ENCODE measurements at places on chromosomes 2 and 18. TPM values are rescaled to one million over a fixed set of nuclear protein-coding genes. Genes with fewer than 3 reads are reported as not detected.

DNA sequence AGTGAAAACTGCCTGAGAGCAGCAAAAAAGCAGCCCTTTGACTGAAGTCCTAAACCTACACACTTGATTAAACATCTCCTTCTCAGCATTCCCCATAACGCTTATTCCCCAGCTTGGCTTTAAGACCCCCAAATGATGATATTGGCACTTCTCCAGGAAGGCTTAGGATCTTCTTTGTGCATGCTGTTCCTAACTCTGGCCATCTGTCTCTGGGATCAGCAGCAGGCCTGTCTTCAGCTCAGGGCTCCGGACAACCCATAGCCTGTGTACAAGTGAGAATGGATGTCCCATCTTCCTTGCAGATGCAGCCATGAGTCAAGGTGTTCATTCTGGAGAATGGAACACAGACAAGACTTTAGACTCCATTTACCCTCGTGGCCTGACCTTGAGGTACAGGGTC, 81.6 kb upstream of the TMEM17 start:
- DNase-seq = no peak
- no peaks in the 10 kb centered on the region for H3K27me3 ChIP-seq
- no peak overlapping the region for H3K4me3 ChIP-seq

GRCh38 chr2:10721396-10722251, at the start of gene ATP6V1C2:
ATP6V1C2 (plus strand) TSS chr2:10721630; CDS start chr2:10722850, 1,220 bp downstream.
- H3K27me3 ChIP-seq = no peaks in the 10 kb centered on the region
- peak; percentile 79 for DNase-seq
- H3K27ac ChIP-seq = no peak within 1 kb of the TSS
- peak within 1 kb of the TSS; percentile 52 for H3K4me3 ChIP-seq

GRCh38 chr2:227442639-227443038, 29.3 kb upstream of the AGFG1 start:
- H3K4me3 ChIP-seq = no peak overlapping the region
- no peaks in the 10 kb centered on the region for H3K27me3 ChIP-seq
- no peaks in the 10 kb centered on the region for H3K36me3 ChIP-seq
- H3K27ac ChIP-seq = no peak overlapping the region

CSRNP3 gene
- 3.7 TPM for total RNA-seq

GRCh38 chr2:237191714-237192081, 106.0 kb downstream of the COPS8 start:
- H3K27ac ChIP-seq = no peak overlapping the region
- no peaks in the 10 kb centered on the region for H3K36me3 ChIP-seq
- no peaks in the 10 kb centered on the region for H3K27me3 ChIP-seq
- DNase-seq = no peak

DNA sequence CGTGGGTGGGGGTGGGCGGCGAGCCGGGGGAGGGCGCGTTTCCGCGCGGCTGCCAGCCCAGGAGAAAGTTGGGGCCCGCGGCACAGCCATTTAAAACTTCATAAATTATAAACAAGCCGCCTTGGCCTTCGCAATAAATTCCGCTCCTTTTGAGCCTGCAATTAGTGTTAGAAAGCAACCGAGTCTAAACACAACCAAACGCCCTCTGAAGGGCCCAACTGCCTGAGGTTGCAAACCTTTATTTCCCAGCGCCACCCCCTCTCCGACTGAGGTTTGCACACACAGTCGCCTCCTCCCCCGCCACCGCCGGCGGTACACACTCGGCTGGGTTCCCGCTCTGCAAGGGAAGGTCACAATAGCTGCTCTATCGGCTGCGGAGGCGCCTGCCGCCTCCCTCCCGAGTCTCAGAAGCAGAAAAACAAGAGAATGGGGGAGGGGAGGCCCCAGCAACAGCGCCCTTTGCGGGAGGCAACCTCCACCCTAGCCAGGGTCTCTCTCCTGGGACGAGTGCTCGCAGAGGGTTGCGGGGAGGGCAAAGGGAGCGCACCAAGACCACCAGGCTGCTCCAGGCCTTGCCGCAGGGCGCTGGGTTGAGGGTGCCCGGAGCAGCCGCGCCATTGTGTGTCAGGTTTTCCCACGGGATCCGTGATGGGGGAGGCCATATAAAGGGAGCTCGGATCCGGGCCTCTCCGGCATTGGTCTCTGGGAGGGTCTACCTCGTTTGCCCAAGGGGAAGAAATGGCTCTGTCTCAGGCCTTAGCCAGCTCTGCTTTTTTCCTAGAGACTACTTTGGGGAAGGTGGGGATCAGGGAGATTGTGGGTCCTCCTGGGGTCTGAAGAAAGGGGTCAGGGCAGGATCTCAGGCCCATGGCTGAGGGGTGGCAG, 13.4 kb upstream of the HOXD1 start:
- no peak for DNase-seq
- H3K36me3 ChIP-seq = no peaks in the 10 kb centered on the region
- no peaks in the 10 kb centered on the region for H3K4me1 ChIP-seq
- no peaks in the 10 kb centered on the region for H3K27me3 ChIP-seq
- no peak overlapping the region for H3K4me3 ChIP-seq

DNA sequence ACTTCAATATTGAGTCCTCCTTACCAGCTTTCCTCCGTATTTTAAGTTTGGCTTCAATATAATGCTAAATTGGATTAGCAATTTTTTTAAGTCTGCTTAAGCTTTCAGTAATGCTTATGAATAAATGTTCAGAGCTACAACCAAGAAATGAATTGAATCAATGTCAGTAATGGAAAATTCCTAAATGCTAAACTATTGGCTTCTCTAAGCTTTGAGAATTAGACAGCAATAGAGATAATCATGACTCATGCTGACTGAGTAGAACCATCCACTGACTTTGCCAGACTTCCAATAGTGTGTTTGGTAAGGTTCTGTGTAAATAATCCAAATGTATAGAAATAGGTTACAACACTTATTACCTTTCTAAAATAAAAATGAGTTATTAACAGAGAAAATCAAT, 8.9 kb upstream of the PDE1A start:
- no peak overlapping the region for H3K27ac ChIP-seq
- H3K36me3 ChIP-seq = no peaks in the 10 kb centered on the region
- no peak for DNase-seq
- H3K4me3 ChIP-seq = no peak overlapping the region
- H3K4me1 ChIP-seq = no peaks in the 10 kb centered on the region

DNA sequence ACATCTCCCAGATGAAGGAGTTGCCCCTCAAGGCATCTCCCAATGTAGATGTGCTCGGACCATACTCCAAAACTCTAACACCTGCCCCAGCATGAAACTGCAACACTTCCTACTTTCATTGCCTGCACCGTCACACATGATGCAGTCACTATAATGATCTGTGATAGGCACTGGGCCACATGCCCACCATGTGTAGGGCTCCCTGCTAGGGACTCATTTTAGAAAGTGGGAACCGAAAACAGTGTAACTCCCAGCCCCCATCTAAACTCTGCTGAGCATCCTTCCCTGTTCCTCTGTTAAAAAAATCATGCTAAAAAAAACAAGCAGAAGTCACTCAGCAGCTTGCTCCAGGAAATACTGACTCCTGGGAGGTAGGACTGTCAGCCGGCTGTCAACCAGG, 496.1 kb upstream of the RAB6C start:
- H3K36me3 ChIP-seq = no peaks in the 10 kb centered on the region
- DNase-seq = no peak
- H3K4me1 ChIP-seq = no peaks in the 10 kb centered on the region
- no peak overlapping the region for H3K27ac ChIP-seq

DNA sequence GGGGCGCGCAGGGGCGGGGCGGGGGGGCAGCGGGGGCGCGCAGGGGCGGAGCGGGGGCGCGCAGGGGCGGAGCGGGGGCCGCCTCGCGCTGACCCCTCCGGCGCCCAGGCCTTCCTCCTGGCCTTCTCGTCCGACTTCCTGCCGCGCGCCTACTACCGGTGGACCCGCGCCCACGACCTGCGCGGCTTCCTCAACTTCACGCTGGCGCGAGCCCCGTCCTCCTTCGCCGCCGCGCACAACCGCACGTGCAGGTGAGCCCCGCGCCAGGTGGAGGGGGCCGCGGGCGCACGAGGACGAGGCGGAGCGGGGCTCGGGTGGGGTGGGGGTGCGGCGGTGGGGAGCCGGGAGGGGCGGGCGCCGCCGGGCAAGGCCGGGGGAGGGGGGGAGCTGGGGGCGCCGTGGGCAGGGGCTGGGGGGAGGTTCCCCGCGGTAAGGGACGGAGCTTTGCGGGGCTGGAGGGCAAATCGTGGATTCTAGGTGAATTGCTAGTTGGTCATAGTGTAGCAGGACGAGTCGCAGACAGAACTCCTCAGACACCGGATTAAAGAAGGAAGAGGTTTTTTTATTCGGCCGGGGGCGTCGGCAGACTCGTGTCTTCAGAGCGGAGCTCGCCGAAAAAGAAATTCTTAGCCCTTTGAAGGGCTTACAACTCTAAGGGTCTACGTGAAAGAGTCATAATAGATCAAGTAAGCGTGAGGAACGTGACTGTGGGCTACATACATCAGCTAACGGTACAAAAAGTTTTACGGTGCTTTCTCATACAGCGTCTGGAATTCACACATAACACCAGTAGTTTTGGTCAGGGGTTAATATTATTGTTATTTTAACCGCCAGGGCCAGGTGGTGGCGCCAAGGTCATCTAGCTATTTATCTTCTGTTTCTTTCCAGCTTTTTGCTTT, 29.9 kb downstream of the ANO7 start:
- H3K27ac ChIP-seq = no peak overlapping the region
- H3K4me3 ChIP-seq = peak overlapping the region; percentile 58
- H3K4me1 ChIP-seq = no peaks in the 10 kb centered on the region

GRCh38 chr2:219969508-219969907, 342.1 kb downstream of the SLC4A3 start:
- no peaks in the 10 kb centered on the region for H3K4me1 ChIP-seq
- no peak overlapping the region for H3K27ac ChIP-seq
- H3K27me3 ChIP-seq = no peaks in the 10 kb centered on the region
- no peak for DNase-seq

NT5DC4 gene
- total RNA-seq = not detected

SDC1 gene
- total RNA-seq = 1.4 TPM

GRCh38 chr2:181421131-181421458, 36.1 kb upstream of the ITGA4 start:
- H3K4me1 ChIP-seq = no peaks in the 10 kb centered on the region

UPP2 gene
- total RNA-seq = not detected

DNA sequence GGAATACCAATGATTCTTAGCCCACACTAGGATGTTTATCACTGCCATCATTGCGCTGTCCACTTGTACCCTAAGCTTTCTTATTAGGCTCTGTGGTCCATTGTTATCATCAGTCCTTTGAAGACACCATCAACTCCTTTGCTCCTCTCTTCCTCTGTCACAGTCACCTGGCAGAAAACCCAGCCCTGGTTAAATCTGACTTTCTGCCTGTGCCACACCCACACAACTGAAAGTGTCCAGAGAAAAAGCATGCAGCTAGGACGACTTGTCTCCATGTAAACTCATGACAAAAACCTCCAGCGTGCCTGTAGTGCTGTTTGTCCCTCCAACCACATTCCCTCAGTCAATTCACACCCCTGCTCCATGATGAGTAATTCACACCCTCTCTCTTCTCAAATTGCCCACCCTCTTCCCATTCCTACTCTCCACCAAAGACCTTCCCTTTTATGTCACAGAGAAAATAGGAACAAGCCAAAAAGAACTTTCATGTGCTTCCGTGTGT, 297.4 kb upstream of the MGAT5 start:
- no peak overlapping the region for H3K4me3 ChIP-seq
- no peaks in the 10 kb centered on the region for H3K36me3 ChIP-seq
- DNase-seq = no peak
- no peaks in the 10 kb centered on the region for H3K27me3 ChIP-seq
- no peak overlapping the region for H3K27ac ChIP-seq

GRCh38 chr2:8527676-8528075, 154.2 kb upstream of the ID2 start:
- no peak for DNase-seq
- no peaks in the 10 kb centered on the region for H3K4me1 ChIP-seq
- H3K27ac ChIP-seq = no peak overlapping the region

DNA sequence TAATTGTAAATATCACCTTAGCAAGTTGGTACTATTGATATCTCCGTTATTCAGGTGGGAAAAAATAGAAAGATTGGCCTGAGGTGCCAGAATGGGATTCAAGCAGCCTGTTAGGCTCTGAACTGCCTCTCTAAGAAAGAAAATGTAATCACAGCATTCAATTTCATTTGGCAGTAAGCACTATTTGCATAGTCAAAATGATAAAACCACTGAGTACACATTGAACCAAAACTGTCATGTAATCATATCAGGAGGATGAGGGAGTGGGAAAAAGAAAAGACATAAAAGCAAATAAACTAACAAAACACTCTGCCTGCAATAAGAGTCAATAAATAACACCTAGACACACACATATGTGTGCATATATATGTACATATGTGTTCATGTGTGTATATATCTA, 103.9 kb upstream of the TACR1 start:
- no peak for DNase-seq
- no peaks in the 10 kb centered on the region for H3K27me3 ChIP-seq
- no peak overlapping the region for H3K27ac ChIP-seq

DNA sequence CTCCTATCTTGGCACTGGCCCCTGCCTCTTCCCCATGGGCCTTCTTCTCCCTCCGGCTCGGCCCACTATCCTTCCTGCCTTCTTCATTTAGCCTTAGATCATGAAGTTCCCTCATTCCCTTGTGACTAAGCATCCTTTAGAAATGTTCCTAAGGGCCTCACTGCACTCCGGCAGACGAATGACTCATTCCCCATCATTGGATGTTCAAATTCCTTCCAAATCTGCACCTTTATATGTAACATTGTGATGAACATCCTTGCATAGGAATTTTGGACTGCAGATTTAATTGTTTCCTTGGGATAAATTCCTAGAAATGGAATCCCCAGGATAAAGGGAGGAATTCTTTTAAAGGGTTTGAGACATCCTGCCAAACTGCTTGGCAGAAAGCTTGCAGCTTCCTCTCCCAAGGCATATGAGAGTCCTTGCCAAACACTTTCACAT, 19.0 kb downstream of the CRACDL start:
- no peaks in the 10 kb centered on the region for H3K4me1 ChIP-seq
- no peak overlapping the region for H3K27ac ChIP-seq
- no peak overlapping the region for H3K4me3 ChIP-seq
- no peaks in the 10 kb centered on the region for H3K27me3 ChIP-seq

DNA sequence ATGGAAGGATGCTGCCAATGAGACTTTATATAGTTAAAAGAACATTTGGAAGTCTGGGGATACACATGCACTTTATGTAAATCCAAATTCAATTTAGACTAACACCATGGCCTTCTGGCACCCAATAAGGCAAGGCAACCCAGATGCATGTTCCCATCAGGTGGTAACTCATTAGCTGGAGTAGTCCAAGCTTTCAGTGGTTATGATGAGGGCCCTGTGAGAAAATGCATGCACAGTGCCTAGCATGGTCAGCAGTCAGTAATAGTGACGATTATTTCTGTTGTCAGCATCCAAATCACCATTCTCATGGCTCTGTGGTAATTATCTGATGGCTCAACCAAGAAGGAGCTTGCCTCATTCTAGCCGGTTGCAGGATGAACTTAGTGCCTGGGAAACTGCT, 70.3 kb upstream of the CTLA4 start:
- no peaks in the 10 kb centered on the region for H3K4me1 ChIP-seq
- no peak for DNase-seq
- no peaks in the 10 kb centered on the region for H3K36me3 ChIP-seq
- H3K4me3 ChIP-seq = no peak overlapping the region
- no peak overlapping the region for H3K27ac ChIP-seq

Measured in aorta (tissue), 5 donors.